A673 (cell line): ENCODE measurements at places on chromosomes 5 and 9. TPM values are rescaled to one million over a fixed set of nuclear protein-coding genes. Genes with fewer than 3 reads are reported as not detected.

Gene FOXI1
- not detected in 2 replicates for total RNA-seq

Gene KCNMB1
- not detected in 2 replicates for total RNA-seq

Gene BARHL1
- not detected in 2 replicates for total RNA-seq

Gene NDST1
- 44.0 and 46.7 TPM in 2 replicates for total RNA-seq

Gene STPG3
- total RNA-seq = 0.35 TPM in 1 of 2 replicates, not detected in the other

Gene PRSS3
- total RNA-seq = not detected in 2 replicates

Gene NR4A3
- total RNA-seq = 6.4 and 6.6 TPM in 2 replicates

Gene CDH18
- not detected in 2 replicates for total RNA-seq

Gene MAP1B
- 134 and 135 TPM in 2 replicates for total RNA-seq

Gene OSTF1
- 1.2 and 2.3 TPM in 2 replicates for total RNA-seq

Gene STC2
- 19.2 and 21.4 TPM in 2 replicates for total RNA-seq

Gene FAM170A
- not detected in 2 replicates for total RNA-seq

Gene CDH6
- total RNA-seq = 3.6 and 4.1 TPM in 2 replicates

Gene ACSL6
- not detected in 2 replicates for total RNA-seq

Gene PRR16
- not detected in 2 replicates for total RNA-seq

Gene OCLN
- 13.3 and 14.1 TPM in 2 replicates for total RNA-seq

Gene TMEM141
- total RNA-seq = 32.7 and 39.5 TPM in 2 replicates
